Stimulated activated CD8-positive, alpha-beta memory T cell treated with anti-CD3 and anti-CD28 coated beads, Interleukin-4, amount 100 ng/mL, for 1 hour (primary cell): ENCODE measurements at places on chromosomes 13 and 19.

GRCh38 chr19:32407004-32407992, 1.7 kb downstream of the DPY19L3 start:
- no peak for DNase-seq

DNA sequence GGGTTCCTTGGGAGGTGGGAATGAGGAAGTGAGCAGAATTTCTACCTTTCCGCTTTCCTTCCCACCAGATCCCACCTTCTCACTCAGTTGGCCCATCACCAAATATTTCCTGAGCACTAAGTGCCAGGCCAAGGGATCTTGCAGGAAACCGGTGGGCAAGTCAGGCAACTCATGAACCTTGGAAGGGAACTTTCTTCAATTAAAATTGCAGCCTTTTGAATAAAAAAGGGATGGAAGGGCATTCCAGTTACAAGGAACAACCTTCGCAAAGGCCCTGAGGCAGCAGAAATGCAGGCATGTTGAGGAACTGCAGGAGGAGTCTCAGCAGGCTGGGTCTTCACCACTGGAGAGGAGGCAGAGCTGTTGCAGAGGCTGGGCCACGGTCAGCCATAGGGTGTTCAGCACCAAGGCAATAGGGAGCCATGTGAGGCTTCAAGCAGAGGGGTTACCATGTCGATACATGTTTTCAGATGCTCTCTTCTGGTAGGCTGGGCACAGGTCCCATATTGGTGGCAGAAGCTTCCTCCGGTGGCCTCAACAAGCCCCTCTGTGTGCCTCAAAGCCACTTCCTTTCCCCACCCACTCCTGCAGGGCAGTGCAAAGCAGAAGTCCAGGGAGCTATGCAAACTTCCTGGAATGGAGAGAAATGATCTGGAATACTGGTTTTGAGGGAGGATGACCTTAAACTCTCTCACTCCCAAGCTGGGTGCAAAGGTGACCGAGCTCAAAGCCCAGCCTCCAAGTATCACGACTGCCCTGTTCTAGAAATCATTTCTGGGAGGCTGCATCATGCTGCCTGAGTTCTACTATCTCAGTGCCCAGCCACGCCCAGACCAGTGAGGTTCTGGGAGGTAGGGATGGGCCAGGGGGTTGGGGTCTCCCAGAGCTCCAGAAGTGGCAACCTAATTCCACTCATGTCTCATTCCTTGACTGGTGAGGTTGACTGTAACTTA, at the start of gene FUT6:
FUT6 (minus strand) TSS at position 638 of the 953 bp plus-strand sequence. CDS start 7,135 bp downstream, outside the sequence.
- no peak for DNase-seq

DNA sequence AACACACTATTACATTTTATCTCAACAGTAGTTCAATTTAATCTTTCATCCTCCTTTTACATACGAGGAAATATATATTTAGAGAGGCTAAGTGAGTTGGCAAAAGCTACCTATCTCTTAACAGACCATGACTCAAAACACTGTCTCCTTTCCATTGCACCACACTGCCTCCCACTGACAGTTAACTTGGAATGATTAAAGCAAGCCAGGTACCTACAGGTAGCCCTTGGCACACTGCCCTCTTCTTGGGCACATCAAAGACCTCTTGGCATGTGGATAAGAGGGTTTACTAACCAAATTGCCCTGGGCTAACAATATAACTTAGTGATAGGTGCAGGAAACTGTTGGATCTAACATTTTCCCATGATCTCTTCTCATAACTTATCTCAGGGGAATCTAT, 1.8 kb downstream of the ABHD13 start:
- no peak for DNase-seq

DNA sequence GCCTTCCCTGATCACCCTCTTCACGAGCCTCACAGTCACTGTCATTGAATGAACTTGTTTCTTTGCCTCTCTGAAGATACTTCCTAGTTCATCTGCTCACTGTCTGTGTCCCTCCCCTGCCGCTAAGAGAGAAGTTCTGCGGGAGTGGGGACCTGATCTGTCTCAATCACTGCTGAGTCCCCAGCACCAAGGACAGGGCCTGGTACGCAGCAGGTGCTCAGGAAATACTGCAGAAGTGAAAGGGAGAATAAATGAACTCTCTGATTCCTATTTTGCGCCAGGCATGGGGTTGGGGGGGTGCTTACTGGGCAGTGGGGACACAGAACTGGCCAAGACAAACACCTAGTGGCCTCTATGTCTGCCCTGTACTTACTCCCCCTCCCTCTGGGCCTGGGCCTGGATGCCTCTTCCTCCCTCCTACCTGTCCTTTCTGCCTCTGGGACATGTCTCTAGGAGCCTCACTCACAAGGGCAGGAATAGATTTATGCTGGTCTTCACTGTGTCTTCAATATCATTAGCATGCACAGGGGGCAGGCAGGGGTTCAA, 17.5 kb downstream of the FCGBP start:
- DNase-seq, result no peak

GRCh38 chr19:43468354-43469159, 3.1 kb upstream of the LYPD3 start:
- no peak for DNase-seq
